ENCODE measurements at places on chromosomes 6 and 20.
A peak's percentile ranks its signal among the peaks of the same experiment; 100 is the strongest.

DNA sequence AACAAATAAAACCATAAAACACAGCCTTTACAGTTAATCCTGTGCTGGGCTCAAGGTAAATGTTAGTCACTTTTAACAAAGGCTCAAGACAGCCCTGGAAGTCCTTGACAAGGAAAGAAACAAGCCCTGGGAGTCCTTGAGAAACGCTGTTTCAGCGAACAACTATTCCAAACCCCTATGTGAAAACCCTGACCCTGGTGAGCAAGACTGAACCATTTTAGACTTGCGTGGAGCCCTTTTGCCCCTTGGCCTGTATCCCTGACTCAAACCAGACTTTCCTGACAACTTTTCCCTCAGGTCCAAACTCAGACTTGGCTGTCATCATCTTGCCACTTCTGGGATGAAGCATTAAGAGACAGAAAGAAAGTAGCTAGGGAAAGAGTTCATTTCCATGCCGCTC, 180.4 kb downstream of the AIG1 start:
- no peak for DNase-seq

- DNase-seq, result no peak
These were observed 20.9 kb upstream of the EEF1E1 start for GRCh38 chr6:8123236-8123635.

DNA sequence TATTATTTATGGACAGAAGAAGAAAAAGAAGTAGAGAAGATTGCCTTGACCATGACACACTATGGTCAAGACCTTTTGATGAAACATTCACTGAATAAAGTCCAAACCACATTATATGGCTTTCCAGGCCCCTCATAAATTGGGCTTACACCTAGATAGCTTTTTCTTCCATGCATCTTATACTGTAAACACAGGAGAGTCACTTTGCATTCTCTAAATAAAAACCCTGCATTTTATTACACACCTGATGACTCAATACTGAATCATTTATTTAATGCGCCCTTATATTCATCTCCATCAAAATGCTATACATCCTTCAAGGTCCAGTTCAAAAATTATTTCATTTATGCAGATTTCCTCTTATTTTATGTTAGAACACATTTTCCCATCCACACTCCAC, 78.0 kb downstream of the COL21A1 start:
- no peak for DNase-seq

DNA sequence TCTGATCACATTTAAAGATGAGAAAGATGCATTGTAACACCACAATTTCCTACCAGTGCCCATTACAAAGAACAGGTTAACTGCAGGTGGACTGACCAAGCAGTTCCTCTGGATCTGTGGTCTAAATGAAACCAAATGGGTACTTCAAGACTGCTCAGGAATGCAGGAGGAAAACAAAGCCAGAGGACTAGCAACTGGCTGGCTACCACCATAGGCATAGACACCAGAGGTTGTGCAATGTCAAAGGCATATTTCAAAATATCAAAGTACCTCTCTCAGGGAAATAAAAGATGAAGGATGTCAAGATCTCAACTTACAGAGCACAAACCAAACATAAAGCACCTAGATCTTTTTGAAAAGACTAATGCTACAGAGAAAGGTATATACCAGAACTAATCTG, 65.5 kb downstream of the GMDS start:
- DNase-seq, result peak; percentile 4

DNA sequence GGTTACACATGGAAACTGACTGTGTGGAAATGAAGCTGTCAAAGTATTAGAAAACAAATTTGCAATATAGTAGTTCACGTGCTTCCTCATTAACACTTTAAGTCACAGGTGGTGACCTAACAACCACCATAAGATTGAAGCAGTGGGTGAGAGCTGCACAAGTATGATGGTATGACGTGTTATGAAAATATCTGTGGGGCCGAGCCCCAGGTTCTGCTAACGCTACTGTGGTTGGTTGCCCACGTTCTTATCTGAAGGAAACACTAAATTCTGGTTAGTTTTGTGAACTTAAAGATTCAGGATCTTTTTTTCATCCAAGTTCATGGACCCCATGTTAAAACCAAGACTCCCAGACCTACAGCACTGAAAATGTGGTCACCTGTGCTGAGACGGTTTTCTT, 243.0 kb upstream of the RIN2 start:
- no peak for DNase-seq

GRCh38 chr6:51996296-51996947, 91.0 kb downstream of the PKHD1 start:
- no peak for DNase-seq

GRCh38 chr6:35686873-35687555, 1.7 kb downstream of the FKBP5 start:
- DNase-seq, result no peak

DNA sequence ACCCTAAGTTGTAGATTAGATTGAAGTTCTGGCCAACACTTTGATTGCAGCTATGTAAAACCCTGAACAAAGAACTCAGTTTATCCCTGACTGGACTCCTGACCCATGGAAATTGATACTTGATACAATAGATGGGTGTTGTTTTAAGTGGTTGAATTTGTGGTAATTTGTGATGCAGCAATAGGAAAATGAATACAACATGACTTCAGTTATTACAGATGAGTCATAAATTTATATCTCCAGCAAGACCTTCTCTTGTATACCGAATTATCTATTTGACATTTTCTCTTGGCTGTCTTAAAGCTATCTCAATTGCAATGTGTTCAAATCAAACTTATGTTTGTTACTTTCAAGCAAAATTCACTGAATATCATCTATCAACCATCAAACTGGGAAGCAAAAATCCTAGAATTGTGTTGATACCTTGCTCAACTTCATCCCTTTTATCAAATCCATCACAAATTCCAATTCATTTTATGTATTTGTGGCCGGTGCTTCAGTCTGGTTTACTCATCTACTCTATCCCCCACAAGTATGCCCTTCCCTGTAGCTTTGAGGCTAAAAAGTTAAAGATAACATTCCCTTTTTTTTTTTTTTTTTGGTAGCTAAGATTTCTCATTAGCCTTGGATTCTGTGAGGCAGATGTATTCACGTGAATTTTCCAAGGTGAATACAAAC, 129.4 kb upstream of the CENPW start:
- DNase-seq, result no peak

DNA sequence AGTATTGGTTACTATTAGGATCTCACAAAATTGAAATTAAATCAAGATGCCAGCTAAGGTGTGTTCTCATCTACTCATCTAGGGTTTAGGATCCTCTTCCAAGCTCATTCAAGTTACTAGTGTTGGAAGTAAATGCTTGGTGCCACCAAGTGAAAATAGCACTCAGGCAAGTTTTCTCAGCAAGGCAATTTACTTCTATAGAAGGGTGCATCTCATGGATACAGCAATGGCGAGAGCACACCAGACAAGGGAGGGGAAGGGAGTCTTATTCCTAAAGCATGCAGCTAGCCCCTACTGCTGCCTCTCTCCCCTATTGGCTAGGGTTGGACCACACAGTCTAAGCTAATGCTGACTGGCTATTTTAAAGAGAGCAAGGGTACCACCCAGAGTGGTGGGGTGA, 23.0 kb upstream of the FAM8A1 start:
- no peak for DNase-seq

- DNase-seq, result no peak
These were observed 114.6 kb downstream of the MCHR2 start for GRCh38 chr6:99879431-99879830.

DNA sequence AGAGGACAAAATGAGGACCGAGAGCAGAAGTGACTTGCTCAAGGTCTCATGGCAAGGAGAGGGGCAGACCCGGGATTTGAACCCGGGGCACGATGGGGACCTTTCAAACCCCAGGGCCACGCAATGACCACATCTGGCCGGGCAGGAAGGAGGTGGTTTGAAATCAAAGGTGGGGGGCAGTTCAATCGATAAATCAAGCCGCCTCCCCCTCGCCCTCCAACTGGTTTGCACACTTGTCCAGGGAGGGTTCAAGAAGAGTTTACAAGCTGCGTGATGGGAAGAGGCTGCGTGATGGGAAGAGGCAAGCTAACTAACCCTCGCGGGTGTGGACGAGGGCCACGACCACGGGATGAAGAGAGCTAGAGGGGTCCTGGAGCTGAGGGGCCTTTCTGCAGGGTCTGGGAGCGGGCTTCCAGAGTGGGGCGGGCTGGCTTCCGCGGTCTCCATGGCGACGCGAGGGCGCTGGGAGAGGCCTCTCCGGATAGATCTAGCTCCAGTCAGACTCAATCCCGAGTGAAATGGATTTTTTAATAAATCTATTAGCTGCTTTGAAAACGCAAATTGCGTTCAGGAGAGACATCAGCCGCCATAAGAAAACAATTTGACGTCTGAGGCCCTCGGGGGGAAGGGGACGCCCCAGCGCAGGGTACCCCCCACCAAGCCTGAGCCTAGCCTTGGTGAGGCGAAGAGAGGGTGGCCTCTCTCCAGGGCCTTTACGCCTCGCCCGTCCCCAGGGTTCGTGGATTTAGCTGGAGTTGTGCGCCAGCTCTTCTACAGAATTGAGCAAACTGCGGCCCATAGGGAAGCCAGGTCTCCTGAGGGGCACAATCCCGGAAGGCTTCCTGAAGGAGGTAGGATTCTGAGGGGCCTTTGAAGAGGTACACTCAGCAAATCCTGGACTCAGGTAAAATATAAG, 143.9 kb downstream of the GRM4 start:
- no peak for DNase-seq

DNA sequence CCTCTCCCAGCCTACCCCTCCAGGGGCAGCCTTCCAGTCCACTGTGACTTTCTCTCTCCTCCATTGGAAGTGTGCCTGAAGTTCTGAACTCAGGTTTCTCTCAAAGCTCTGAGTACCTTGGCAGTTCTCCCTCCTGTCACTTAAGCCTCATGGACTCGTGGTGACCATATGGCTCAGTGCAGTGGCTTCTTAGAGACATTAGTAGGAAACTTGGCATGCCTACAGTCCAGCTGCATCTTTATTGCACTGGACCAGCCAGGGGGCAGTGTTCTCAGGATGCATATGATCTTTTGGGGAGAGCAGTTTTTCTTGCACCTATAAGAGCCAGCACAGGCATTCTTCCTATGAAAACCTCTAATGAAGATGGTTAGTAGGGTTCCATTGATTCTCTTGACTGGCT, 47.5 kb upstream of the KCNK16 start:
- no peak for DNase-seq

DNA sequence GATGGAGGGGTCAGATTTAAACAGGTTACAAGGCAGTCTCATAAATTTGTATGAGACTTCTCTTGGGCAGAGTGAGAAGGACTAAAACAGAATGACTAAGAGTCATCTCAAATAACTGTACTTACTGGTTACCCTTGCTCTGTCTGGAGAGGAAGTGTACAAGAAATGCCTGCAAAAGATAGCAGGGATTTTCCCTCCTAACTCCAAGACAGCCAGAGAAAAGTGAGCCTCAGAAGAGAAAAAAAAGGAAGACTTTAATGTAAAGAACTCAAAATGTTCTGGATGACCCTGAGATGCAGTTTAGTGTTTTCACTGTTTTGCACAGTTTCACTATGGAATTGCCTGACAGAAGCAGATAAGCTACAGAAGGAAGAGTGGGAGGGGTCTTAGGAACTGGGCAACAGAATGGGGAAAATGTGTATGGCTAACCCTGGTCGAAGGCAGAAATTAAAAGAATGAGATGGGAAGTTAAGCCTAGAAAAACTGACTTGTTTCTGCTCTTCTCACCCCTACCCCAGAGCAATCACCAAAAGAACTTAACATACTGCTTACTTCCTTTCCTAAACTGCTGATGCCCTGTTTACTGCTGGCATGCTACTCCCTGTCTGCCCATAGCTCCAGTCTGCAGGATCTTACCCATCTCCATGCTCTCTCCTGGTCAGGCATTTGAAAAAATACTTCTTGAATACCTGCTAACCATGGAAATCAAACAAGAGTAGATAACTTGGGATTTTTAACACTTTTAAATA, 98.1 kb upstream of the MARCKS start:
- DNase-seq, result no peak

DNA sequence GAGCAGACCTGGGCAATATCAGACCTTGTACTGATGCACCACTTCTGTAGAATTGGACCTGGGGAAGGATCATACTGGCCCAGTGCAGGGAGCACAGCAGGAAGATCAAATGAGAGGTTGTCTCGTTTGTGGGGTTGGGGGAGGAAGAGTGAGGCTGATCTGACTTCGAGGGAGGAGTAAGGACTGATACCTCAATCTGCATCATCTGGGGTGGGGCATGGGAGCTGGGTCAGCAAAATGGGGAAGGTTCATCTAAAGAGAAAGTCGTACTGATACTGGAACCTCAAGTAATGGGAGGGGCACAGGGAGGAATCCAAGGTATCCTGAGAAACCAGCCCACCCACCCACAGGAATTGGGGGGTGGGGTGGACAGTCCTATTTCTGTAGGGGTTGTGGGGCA, 3.7 kb downstream of the RNF39 start:
- DNase-seq, result no peak

DNA sequence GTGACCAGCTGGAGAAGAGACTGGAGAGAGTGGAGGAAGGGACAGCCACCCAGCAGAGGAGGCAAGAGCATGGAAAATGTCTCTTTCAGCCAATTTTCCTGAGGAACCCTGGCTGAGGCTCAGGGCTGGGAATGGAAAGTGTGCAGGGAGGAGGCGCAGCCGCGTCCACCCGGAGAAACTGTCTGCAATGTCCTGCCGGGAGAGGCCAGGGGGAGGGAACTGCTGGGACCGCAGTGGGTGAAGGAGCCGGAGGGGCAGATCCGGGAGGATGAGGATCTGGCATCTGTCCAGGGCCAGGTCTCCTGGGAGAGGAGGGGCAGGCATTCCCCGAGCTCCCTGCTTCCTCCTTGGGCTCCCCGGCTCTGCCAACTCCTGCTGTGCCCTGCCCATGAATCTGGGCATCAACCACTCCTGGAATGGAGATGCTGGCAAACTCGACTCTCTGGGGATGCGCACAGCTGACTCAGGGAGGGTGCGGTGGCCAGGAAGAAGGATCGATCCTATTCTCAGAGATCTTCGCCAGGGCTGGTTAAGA, 17.4 kb upstream of the HM13 start:
- no peak for DNase-seq

DNA sequence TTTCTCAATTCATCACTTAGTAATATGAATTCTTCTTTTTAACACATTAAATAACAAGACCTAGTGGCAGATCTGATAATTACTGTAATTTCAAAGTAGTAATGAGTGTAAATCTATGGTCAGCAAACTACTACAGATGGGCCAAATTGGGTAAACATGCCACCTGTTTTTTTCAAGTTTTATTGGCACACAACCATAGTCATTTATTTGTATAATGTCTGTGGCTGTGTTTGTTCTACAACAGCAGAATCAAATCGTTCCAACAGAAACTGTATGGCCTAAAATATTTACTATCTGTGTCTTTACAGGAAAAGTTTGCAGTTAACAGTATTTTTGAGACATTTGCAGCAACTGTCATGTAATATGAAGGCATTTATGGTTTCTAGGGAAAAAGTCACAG, 86.1 kb upstream of the EYA2 start:
- no peak for DNase-seq

GRCh38 chr6:148739822-148740128, 7.1 kb upstream of the UST start:
- no peak for DNase-seq

- DNase-seq, result no peak
These were observed 6.9 kb downstream of the EPHA7 start for GRCh38 chr6:93412452-93412851.

GRCh38 chr20:45607810-45608209, 21.7 kb upstream of the WFDC10A start:
- no peak for DNase-seq

Data from NCI-H510A (cell line).